ENCODE measurements at places on chromosomes 11 and 22.

- no peak for DNase-seq
These were observed 29.8 kb upstream of the TMEM41B start for GRCh38 chr11:9344061-9344680.

DNA sequence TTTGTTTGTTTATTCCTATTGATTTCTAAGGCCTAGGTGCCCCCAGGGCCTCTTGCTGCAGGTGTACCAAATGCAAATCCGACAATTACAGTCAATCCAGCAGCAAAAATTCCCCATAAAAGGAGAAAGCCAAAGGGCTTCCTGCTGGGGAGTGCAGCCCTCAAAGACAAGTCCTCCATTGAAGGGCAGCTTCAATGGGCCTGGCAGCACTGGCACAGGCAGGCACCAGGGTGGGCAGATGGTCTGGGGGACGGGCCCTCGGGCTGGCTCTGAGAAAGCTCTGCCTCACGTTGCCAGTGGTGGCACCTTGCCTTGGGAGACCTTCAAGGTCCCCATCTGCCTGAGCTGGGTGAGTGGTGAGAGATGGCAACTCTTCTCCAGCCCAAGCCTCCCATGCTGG, 128.0 kb downstream of the DSCAML1 start:
- no peak for DNase-seq

DNA sequence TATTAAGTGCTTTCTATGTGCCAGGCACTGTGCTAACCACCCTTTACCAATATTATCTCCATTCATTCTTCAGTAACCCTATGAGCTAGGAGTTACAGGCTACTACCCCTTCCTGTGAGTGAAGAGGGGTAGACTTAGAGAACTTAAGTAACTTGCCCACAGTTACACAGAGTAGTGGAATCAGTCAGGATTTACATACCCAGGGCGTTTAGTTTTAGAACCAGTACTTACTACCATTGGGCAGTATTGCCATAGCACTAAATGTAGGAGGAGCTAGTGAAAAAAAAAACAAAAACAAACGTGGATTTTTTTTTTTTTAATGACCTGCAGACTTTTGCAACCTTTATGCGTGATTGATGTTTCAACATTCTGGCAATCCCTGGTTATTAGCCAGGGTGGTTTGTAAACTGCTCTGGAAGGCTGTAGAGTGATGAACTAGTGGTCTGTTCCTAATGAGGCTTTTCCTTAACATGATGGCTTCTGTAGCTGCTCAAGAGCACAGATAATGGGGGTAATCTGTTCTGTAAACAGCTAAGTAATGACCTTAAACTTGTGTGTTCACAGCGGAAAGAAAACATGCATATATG, 11.4 kb downstream of the TBCEL start:
- no peak for DNase-seq

- no peak for DNase-seq
These were observed 7.9 kb downstream of the FBLN1 start for GRCh38 chr22:45510376-45511232.

DNA sequence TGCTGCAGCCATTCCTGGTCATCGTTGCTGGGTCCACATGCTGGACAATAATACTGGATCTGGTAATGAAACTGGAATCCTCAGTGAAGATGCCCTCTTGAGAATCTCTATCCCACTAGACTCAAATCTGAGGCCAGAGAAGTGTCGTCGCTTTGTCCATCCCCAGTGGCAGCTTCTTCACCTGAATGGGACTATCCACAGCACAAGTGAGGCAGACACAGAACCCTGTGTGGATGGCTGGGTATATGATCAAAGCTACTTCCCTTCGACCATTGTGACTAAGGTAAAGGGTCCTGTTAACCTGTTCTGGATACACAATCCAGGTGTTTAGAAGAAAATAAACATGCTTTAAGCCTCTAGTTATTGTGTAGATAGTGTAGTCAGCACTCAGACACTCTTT, 46.9 kb upstream of the SLC22A25 start:
- DNase-seq = no peak

DNA sequence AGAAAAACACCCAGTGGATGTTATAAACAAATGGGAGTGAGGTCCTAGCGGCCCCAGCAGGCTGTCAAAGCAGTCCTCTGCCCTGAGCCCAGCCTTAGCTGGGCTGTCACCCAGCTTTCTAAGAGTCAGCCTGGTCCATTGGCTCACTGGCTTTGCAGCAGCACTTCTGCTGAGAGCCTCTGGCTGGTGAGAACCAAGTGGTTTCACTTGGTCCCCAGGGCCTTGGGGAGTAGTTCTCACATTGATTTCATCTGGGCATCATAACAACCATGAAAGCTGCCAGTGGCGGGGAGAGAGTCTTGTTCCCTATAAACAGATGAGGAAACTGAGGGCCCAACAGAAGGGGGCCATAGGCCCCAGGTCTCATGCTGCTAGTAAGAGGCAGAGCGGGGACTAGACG, 11.4 kb downstream of the SEC14L6 start:
- no peak for DNase-seq

DNA sequence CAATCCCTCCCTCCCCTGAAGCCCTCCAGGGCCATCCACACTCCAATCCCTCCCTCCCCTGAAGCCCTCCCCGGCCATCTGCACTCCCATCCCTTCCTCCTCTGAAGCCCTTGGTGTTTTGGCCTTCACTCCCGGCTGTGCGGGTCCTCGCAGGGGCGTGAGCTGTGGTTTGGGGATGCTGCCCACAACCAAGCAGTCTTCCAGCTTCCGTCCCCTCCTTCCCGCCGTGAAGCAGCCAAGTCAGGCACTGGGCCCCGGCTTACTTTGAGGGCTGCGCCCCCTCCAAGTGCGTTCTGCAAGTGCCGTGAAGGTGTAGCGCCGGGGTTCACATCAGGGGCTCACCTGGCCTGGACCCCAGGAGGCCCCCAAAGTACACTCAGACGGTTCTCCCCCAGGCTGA, 335.9 kb downstream of the BRD1 start:
- no peak for DNase-seq

GRCh38 chr11:107293677-107294344, 163.8 kb downstream of the CWF19L2 start:
- no peak for DNase-seq

DNA sequence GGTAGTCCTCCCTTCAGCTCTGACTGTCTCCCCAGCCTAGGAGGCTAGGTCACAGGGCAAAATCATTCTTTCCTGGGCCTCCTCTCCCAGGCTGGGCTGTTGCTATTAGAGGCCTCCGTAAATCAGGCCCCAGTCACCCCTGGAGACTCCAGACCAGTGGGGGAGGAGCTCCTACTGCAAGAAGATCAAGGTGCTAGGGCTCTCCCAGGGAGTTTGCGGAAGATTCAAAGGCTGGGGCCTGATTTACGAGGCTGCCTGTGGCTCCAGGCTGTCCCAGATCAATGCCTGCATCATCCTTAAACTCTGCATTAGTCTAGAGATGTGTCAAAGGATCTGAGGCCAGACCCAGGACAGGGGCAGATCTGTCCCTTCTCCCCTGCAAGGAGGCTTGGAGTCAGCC, 346.2 kb downstream of the TENM4 start:
- DNase-seq = peak; percentile 45

DNA sequence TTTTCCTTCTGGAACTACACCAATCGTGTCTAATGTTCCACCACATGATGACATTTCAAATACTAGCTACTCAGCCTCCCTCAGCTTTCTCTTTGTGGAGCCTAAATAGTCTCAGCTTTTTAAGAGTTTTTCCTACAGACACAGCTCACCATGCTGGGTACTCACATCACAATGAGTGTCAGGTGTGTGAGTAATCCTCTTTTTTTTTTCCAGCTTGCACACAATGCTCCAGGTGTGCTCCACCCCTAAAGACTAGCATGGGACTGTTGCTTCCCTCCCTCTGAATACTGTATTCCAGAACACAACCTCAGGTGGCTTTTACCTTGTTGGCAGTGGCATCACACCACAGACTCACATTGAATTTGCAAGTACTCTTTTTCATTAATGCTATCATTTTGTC, 11.7 kb downstream of the BTG4 start:
- DNase-seq = no peak

GRCh38 chr11:31643857-31644256, 134.3 kb downstream of the ELP4 start:
- no peak for DNase-seq

DNA sequence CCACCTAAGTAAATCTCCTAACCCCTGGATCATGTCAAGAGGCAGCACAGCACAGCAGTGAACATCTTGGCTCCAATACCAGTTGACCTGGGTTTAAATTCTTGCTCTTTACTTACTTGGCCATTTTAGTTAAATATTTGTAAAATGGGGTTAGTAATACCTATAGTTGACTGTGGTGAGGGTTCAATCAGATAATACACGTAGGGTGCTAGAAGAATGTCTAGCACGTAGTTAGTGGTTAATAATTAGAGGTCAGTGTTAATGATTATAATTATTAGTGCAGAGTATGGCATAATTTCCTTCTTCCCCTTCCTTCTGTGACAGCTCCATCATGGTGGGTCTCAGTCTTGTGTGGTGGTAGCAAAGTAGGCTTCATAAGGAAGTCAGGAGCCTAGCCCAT, 520.8 kb downstream of the INSC start:
- no peak for DNase-seq

DNA sequence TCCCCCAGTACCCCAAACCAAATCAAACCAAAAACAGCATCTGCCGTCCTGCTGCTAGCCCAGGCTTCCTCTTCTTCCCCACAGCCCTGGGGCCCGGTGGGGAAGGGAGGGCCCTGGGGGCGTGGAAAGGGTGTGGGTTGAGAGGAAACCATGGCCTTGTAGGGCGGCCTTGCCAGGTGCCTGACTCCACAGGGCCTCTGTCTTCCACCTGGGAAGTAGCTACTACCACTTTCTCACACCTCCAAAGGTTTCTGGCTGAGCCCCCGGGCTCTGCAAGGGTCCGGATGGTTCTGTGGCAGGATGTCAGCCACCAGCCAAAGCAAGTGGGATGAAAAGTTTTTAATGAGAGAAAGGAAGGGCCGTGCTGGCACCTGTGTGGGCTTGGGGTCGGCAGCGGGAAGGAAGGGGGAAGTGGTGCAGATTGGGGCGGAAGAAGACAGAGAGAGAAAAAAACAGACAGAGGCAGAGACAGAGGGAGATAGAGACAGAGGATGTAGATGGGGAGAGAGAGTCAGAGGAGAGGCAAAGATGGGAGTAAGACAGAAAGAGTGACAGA, 10.5 kb downstream of the TPST2 start:
- no peak for DNase-seq

DNA sequence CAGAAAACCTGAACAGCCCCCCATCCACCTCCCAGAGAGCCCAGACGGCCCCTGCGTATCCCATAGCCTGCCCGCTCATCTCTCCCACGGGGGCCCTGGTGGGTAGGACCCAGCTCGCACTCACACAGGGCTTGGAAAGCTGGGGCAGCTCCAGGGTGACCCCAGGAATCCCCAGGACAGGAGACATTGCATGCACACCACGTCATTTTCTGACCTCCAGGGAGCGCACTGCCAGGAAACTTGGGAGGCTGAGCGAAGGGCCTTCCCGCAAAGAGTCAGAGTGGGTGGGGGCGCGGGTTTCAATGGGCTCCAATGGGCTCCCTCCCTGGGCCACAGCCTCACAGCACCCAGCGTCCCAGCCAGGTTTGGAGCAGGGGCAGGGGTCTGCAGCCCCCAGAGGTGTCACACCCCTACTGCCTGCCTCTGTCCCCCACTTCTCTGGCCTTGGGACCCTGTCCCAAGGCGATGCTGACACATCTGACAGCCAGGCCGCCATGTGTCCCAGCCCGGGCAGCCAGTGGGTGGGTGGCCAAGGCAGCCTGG, 8.2 kb upstream of the SYT8 start:
- no peak for DNase-seq

GRCh38 chr11:2290351-2290841, 11.3 kb downstream of the C11orf21 start:
- no peak for DNase-seq

GRCh38 chr22:36339171-36340065, 48.3 kb downstream of the MYH9 start:
- no peak for DNase-seq

DNA sequence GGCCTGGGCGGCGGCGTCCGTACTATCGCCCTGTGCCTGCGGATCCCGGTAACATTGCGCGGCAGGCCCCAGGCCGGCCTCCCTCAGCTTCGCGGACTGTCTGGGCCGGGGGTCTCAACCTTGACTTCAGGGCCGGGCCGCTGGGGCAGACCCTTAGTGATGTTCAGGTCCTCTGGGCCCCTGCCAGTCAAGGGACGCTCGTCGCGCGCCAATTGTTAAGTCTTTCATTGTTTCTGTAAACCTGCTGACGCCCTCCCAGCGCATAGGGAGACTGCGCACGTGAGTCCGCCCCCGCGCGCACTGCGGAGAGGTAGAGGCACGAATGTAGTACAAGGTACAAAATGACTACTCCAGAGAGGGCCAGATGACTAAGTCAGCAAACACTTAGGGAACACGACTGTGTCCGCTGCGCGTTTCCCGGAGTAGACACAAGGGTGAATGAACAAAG, 451 bp upstream of the HDHD5 start:
- DNase-seq = no peak

- DNase-seq = no peak
These were observed 9.8 kb upstream of the ARHGEF17 start for GRCh38 chr11:73298233-73298632.

GRCh38 chr22:23278883-23279675, 98.8 kb downstream of the BCR start:
- no peak for DNase-seq

Data from right kidney (tissue), 9 donors.